Chondrocyte (in vitro differentiated cells): ENCODE measurements at places on chromosomes 3 and 15. TPM values are rescaled to one million over a fixed set of nuclear protein-coding genes. Genes with fewer than 3 reads are reported as not detected.

DNA sequence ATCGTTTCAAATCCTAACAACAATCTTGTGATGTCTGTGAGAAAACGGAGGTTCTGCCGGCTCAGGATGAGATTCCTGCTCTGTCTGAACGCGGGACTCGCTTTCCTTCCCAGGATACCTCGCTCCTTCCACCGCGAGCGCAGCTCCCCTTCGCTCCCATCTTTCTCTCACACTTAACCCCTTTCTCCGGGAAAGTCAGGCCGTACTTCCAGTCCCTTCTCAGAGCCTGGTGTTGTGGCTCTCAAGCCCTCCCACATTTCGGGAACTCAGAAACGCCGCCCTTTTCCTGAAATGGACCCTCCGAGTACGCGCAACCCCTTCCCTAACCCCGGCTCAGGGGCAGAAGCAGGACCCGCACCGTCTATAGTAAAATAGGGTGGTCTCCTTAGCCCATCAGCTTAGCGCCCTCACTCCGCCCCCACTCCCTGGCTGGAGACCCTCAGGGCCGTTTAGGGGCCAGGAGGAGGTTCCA is 378 bp upstream of the FEM1B start:
- H3K27ac ChIP-seq: peak overlapping the region; percentile 97
- peak overlapping the region; percentile 98 for H3K4me3 ChIP-seq
- peaks cover 5% of the 10 kb centered on the region for H3K36me3 ChIP-seq

GRCh38 chr3:155554777-155555451 is 190.0 kb downstream of the PLCH1 start:
- H3K27me3 ChIP-seq: peaks cover 5% of the 10 kb centered on the region
- H3K4me3 ChIP-seq: no peak overlapping the region
- H3K4me1 ChIP-seq: no peaks in the 10 kb centered on the region
- no peak overlapping the region for H3K27ac ChIP-seq
- H3K36me3 ChIP-seq: no peaks in the 10 kb centered on the region

DNA sequence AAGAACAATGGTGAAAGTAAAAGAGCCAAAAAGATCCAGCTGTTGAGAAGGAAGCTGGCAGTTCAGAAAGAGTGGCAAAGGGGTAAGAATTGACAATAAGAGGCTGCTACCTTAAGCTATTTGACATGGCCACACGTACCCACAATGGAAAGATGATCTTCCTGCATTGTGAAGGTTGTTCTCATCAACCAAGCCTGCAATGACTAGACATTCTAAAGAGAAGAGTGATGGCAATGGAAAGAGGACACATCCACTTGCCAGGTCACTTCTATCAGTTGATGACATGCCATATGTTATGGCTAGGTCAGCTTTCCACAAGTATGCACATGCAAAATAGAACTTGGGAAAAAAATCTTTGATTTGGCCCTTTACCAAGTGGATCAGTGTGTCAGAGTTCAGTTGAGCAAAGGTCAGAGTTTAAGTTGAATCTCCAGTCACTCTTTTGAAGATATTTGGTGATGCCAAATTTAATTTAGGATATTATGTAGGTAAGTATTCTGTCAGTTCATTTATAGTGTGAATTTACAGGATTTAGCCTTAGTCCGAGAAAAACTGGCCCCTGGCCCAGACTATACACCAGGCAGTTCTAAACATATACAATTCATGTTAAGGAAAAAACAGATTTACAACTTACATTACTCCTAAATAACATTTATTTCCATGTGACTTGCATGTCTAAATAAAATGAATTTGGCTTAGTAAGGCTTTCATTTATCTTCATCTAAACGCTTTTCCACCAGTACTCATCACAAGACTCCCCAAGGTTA is 104.9 kb upstream of the FLNB start:
- DNase-seq: no peak
- peaks cover 2% of the 10 kb centered on the region for H3K4me1 ChIP-seq
- no peak overlapping the region for H3K27ac ChIP-seq
- peaks cover 41% of the 10 kb centered on the region for H3K36me3 ChIP-seq
- H3K4me3 ChIP-seq: no peak overlapping the region

DNA sequence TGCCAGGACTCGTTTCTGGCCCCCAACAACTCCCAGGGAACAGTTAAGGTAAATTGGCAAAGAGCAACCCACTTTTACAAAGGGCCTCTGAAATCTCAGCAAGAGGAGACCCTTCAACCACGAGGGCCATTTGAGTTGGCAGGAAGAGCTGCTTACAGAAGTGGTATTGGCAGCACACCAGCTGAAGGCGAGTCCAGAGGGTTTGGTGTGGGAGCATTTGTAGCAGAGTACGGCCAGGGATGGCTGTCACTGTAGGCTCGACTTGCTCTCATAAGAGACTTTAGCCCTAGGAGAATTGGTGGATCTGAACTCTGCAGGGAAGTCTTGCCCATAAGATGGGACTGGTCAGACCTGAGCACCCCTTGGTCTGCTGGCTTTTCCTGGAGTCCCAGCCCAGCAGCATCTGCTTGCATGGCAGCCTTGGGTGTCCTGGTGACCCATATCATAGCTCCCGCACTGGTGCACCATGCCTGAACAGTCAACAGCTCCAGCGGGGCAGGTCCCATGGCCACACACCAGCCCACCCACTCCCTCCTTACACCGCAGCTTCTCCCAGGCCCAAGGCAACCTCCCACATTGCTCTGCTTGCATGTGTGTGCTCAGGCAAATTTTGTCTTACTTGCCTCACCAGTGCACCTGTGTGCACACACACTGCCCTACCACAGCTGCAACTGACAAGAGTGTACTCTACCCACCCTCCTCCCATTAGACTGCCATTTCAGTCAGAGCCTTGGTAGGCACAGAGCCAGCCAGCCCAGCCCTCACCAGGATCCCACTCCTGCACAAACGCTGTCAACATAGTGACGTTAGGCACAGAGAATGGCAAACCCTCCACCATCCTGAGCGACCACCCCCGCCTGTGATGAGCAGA is 861.6 kb upstream of the DPPA4 start:
- H3K36me3 ChIP-seq: peaks cover 12% of the 10 kb centered on the region
- H3K4me3 ChIP-seq: no peak overlapping the region
- no peaks in the 10 kb centered on the region for H3K27me3 ChIP-seq

- H3K27me3 ChIP-seq: no peaks in the 10 kb centered on the region
- H3K27ac ChIP-seq: no peak overlapping the region
- H3K36me3 ChIP-seq: peaks cover 4% of the 10 kb centered on the region
- H3K4me1 ChIP-seq: no peaks in the 10 kb centered on the region
- DNase-seq: no peak
- no peak overlapping the region for H3K4me3 ChIP-seq
These were observed 28.3 kb upstream of the TASOR start for GRCh38 chr3:56711344-56711743.

DNA sequence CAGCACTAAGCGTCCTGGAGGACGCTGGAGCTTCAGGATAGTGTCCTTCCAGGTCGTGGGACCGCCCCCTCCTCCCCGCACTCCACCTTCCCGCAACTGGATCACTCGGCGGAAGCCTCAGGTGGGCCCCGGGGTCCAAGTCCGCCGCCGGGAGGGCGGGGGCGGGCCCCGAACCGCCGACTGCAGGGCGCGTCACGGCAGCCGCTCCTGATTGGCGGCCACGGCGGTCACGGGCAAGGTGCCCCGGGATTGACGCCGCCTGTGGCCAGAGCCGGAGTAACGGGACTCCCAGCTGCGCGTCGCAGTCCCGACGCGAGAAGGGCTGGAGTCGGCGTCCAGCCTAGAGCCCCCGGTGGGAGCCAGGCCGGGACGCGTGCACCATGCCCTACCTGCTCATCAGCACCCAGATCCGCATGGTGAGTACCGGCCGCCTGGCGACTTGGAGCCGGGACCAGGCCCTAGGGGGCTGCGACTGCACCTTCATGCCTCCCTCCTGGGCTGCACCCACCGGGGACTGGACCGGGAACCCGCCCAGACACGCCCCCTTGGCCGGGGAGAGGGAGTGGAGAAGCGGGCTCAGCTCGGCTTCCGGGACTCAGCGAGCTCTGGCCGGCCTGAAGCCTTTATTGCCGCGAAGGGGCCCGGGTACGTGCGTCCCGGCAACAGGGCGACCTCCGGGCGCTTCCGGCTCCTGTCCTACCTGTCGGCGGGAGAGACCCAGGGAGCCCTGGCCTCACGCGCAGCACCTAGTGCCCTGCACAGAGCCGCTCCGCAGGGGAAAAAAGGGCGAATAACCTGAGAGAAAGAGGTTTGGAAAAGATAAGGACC is at the start of gene GCHFR:
GCHFR (plus strand) TSS at position 268 of the 828 bp plus-strand sequence; CDS start at position 381, 113 bp downstream.
- peaks cover 39% of the 10 kb centered on the region for H3K4me1 ChIP-seq
- H3K4me3 ChIP-seq: peak within 1 kb of the TSS; percentile 75
- peak within 1 kb of the TSS; percentile 69 for H3K27ac ChIP-seq
- no peak for DNase-seq
- peaks cover 3% of the 10 kb centered on the region for H3K27me3 ChIP-seq
- H3K36me3 ChIP-seq: no peaks in the 10 kb centered on the region

- peaks cover 2% of the 10 kb centered on the region for H3K27me3 ChIP-seq
- no peak overlapping the region for H3K4me3 ChIP-seq
- no peak overlapping the region for H3K27ac ChIP-seq
- peaks cover 2% of the 10 kb centered on the region for H3K36me3 ChIP-seq
- H3K4me1 ChIP-seq: peaks cover 3% of the 10 kb centered on the region
These were observed 963.4 kb upstream of the CFAP20DC start for GRCh38 chr3:60013241-60013640.

DNA sequence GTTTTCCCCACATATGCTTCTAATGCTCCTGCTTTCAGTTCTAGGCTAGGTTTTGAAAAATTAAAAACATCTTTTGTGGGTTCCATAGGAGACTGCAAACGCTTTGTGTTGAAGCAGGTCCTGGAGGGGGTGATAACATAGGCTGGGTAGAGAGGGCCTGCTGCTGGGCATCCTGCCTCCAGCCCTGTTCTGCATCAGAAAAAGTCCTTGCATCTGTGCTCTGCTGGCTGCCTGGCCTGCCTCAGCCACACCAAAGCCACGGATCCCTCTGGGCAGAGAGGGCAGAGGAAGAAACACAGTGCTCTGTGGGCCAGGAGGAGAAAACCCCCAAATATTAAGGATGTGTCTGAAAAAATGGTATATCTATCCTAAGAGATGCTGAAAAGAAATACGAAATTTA is 3.9 kb upstream of the ARPP21 start:
- H3K27ac ChIP-seq: no peak overlapping the region
- no peaks in the 10 kb centered on the region for H3K36me3 ChIP-seq
- H3K27me3 ChIP-seq: peaks cover 28% of the 10 kb centered on the region
- no peak overlapping the region for H3K4me3 ChIP-seq
- DNase-seq: no peak

- no peak overlapping the region for H3K4me3 ChIP-seq
- no peaks in the 10 kb centered on the region for H3K36me3 ChIP-seq
- H3K27me3 ChIP-seq: peaks cover 21% of the 10 kb centered on the region
- H3K4me1 ChIP-seq: peaks cover 37% of the 10 kb centered on the region
These were observed 4.0 kb downstream of the LRRC15 start for GRCh38 chr3:194365526-194365925.

DNA sequence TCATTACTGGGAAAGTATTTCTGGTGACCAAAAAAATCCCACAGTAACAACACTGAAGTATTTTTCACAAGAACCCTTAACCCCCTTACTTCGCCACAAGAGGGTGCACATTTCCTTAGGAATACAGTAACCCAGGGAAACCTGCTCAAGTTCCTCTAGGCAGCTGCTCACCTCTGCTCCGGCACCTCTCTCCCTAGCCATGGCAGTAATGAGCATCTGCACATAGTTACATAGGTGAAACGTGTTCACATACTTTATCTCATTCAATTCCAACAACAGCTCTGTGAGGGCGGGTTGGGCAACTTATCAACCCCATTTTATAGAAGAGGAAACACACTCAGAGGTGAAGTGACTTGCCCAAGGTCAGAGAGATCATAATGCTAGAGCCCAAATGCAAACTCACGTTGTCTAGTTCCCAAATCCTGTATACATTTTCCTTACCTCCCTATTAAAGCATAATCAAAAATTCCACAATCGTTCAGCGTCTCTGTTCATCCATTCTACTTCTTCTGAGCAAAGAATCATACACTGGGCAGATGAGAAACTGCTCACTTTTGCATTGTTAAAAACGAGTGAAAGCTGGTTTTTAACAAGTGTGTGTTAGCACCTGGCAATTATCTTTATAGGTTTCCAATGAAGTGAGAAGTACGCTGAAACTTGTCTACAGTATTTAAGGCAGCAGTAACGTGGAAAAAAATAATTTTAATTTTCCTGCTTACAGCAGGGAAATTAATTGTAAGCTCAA is 90.7 kb downstream of the IGF2BP2 start:
- H3K36me3 ChIP-seq: no peaks in the 10 kb centered on the region
- no peak overlapping the region for H3K4me3 ChIP-seq
- H3K27ac ChIP-seq: no peak overlapping the region

GRCh38 chr3:146770301-146770700 is 165.2 kb upstream of the PLSCR5 start:
- no peak overlapping the region for H3K4me3 ChIP-seq
- DNase-seq: no peak
- H3K4me1 ChIP-seq: no peaks in the 10 kb centered on the region
- no peaks in the 10 kb centered on the region for H3K36me3 ChIP-seq

- DNase-seq: no peak
- H3K27ac ChIP-seq: no peak overlapping the region
- no peak overlapping the region for H3K4me3 ChIP-seq
- H3K36me3 ChIP-seq: peaks cover 2% of the 10 kb centered on the region
- H3K27me3 ChIP-seq: peaks cover 12% of the 10 kb centered on the region
- peaks cover 17% of the 10 kb centered on the region for H3K4me1 ChIP-seq
These were observed 43.0 kb upstream of the SEC13 start for GRCh38 chr3:10363935-10364334.

DNA sequence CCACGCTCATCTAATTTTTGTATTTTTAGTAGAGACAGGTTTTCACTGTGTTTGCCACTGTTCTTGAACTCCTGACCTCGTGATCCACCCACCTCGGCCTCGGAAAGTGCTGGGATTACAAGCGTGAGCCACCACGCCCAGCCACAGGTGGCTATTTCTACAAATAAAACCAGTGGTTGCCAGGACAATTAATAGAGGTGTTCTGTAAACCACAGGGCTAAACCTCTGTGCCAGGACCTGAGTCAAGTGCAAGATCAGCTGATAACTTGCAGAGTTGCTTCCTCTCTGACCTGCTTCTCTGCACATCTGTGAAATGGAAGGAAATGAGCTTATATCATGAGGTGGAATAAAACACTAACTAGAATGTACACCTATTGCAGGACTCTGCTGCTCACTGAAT is 72.8 kb downstream of the CD200R1L start:
- H3K4me3 ChIP-seq: no peak overlapping the region
- H3K36me3 ChIP-seq: peaks cover 1% of the 10 kb centered on the region
- no peak overlapping the region for H3K27ac ChIP-seq
- no peaks in the 10 kb centered on the region for H3K27me3 ChIP-seq
- no peak for DNase-seq

- H3K27me3 ChIP-seq: no peaks in the 10 kb centered on the region
- H3K36me3 ChIP-seq: no peaks in the 10 kb centered on the region
- no peak overlapping the region for H3K4me3 ChIP-seq
- no peak for DNase-seq
- H3K4me1 ChIP-seq: peaks cover 37% of the 10 kb centered on the region
These were observed 88.9 kb downstream of the CLSTN2 start for GRCh38 chr3:140023616-140024530.

- H3K27me3 ChIP-seq: no peaks in the 10 kb centered on the region
- H3K4me1 ChIP-seq: peaks cover 60% of the 10 kb centered on the region
- H3K4me3 ChIP-seq: no peak overlapping the region
- no peaks in the 10 kb centered on the region for H3K36me3 ChIP-seq
These were observed 90.4 kb downstream of the NAALADL2 start for GRCh38 chr3:174949523-174949922.

Gene INSYN1
- total RNA-seq: 9.9 to 24.9 TPM (median 23.0 TPM) in 3 replicates

Gene SLC25A36
- 46.7 to 59.1 TPM (median 58.6 TPM) in 3 replicates for total RNA-seq

Gene A4GNT
- not detected in 3 replicates for total RNA-seq

Gene SRGAP3
- total RNA-seq: 0.99 to 3.0 TPM (median 2.5 TPM) in 3 replicates

Gene TM4SF18
- total RNA-seq: 0.20 to 1.4 TPM in 2 of 3 replicates, not detected in the other

Gene ZNF662
- total RNA-seq: not detected in 3 replicates

Gene FILIP1L
- 61.9 to 122 TPM (median 119 TPM) in 3 replicates for total RNA-seq

Gene NOX5
- not detected in 3 replicates for total RNA-seq

Gene NEIL1
- total RNA-seq: 20.6 to 25.1 TPM (median 22.0 TPM) in 3 replicates

Gene EIF5A2
- total RNA-seq: 24.0 to 31.5 TPM (median 31.2 TPM) in 3 replicates
